ENCODE measurements at places on chromosomes 3 and 15.

DNA sequence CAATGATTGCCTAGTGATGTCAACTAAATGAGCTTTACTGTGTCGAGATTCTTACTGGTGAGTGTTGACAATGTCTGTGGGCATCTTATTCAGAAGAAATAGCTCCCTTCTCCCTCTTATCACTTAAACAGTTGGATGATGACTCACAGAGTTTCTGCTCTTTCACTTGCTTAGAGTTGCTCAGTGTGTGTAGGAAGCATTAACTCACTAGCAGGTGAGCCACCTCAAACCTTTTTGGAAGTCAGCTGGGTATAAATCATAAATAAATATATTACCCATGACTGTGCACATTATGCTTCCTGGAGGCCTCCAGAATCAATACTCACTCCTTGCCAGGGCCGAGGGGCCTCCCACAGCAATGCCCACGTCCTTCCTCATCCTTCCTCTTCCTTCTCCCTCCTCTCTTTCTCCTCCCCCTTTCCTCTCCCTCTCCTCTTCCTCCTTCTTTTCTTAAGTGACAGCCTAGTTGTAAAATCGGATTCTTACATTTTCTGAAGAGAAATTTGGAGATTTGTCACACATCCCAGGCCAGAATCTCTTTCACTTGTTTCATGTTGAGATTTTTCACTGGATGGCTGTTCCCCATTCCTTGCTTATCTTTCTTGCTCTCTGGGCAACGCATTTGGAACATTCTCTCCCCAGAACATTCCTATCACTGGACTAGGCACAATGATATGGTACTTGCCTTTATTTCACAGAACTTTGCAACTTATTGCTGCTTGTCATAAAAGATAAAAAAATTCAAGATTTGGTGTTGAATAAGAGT is 17.5 kb downstream of the SHC4 start:
- peak; percentile 67 for DNase-seq

GRCh38 chr3:87218560-87218959 is 8.5 kb upstream of the CHMP2B start:
- DNase-seq = no peak

DNA sequence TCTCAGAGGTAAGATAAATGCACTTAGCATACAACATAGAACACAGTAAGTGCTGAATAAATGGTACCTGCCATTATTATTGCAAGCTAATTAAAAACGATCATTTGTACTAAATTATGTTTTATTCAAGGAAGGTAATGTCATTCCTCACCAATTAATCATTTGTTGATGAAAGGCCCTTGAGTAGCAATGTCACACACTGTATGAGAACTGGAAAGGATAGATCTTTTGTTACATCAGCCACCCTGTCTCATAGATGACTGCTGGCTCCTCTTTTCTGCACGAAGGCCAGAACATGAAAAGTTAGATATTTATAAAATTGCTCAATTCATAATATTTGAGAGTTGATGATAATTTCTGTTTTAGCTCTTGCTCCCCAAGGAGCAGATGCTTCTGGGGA is 415.4 kb downstream of the RBMS3 start:
- no peak for DNase-seq

DNA sequence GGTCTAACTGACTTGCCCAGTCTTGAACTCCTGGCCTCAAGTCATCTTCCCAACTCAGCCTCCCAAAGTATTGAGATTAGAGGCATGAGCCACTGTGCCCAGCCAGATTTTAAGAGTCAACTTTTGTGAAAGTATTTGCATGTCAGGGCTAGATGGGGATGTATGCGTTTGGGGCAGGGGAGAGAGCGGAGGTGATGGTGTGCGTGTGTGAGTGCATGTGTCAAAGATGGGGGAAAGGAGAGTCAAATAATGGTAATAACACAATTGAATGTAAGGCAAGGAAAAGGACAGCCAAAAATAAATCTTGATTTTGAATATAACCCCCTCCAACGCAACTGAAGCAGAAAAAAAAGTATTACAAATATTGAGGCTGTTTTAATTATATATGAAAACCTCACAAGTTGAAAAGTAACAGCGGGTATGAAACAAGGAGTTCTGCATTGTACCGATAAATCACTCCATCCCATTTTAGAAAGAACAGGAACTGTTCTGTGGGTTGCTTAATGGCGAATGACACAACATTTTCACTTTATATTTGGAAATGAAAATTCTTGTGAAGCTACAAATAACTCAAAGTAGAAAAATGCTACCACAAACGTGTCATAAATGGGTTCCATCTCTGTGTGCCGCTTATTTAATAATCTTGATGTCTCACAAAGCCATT is 29.9 kb upstream of the LDHAL6B start:
- peak; percentile 27 for DNase-seq

DNA sequence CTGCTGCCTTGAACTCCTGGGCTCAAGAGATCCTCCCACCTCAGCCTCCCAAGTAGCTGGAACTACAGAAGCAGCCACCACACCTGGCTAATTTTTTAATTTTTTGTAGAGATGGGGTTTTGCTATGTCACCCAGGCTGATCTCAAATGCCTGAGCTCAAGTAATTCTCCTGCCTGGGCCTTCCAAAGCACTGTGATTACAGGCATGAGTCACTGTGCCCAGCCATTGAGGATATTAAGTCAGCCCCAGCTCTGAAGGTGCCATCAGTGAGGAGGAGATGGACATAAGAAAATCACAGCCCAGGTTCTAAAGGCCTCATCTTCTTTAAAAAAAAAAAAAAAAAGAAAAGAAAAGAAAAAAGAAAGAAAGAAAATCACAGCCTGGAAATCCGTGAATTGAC is 26.6 kb upstream of the PSTPIP1 start:
- no peak for DNase-seq

GRCh38 chr3:45154641-45155147 is 8.5 kb upstream of the CDCP1 start:
- DNase-seq = no peak

DNA sequence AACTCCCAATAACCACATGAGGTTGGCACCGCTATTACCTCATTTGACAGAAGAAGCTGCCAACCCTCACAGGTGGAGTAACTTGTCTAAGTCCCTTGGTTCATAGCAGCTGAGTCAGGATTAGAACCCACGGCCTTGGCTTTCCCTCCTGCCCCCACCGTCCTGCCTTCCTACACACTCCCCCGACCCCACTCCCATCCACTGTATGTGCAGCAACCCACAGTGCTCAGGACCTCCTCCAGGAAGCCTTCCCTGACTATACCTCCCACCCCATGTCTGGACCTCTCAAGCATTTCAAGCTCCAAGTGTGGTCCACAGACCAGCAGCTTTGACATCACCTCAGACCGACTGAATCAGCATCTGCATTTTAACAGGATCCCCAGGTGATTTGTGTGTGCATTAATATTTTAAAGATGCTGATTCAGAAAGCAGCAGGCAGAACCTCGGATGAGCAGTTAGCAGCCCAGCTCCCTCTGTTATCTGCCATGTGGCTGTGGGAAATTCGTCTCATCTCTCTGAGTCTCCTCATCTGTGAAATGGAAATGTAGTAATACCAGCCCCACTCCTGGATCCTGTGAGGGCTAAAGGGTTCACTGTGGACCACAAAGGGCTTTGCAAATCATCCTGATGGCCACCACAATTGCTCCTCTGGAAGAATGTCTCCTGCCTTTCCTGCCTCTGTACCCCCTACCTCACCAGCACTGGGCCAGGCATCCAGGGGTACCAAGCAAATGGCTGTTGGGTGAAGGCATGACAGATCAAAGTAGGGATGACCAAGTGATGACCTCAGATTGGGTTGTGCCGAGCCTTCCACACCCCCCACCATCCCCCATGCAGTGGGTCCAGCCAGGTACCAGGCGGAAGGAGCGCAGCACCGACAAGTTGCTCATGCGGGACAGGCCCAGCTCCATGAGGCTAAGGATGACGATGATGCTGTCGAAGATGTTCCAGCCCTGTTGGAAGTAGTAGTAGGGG is 62.7 kb downstream of the SCN5A start:
- no peak for DNase-seq

GRCh38 chr3:50171540-50172301 is 16.6 kb downstream of the SEMA3F start:
- DNase-seq = no peak

- peak; percentile 44 for DNase-seq
Measured at GRCh38 chr15:47184003-47184907, 533.0 kb upstream of the SEMA6D start.

DNA sequence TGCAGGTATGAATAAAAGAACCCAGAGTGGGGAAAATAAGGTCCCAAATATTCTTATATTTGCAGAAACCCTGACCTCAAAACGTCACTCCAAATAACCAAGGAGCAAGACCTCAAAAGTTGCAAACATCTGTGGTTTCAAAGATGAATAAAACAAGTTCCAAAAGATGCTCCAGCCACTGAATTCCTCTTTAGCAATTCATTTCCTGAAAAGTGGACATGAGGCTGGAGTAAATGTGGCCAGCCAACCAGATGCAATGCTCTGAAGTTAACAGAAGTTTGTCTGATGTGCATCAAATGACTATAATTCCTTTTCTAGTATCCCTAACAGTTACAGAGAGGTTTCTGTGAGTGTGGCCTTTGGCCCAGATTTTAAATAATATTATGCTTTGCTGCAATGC is 71.2 kb upstream of the WNT5A start:
- no peak for DNase-seq

DNA sequence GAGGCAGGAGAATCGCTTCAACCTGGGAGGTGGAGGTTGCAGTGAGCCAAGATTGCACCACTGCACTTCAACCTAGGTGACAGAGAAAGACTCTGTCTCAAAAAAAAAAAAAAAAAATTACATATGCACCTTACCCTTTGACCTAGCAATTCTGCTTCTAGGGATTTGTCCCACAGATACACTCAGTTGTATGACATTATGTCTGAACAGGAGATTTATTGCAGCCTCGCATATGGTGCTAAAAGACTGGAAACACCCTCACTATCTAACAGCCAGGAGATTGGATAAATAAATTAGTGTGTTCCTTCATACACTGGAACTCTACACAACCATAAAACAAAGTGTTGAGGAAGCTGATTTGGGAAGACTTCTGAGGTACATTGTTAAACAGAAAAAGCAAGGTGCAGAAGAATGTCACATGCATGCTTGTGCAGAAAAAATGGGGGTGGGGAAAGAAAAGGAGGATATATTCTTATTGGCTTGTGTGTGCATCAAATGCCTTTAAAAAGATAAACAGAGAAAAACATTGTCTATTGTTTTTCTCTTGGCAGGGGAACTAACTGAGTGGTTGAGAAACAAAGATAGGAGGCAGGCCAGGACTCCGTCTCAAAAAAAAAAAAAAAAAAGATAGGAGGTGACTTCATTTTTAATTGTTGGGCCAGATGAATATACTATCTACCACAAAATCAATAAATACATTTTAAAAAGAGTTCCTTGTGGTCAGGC is 30.9 kb downstream of the PPCDC start:
- peak; percentile 67 for DNase-seq

GRCh38 chr3:97430601-97431000 is 334.0 kb upstream of the ARL6 start:
- no peak for DNase-seq

- no peak for DNase-seq
Measured at GRCh38 chr3:194447161-194447560, 39.6 kb downstream of the ATP13A3 start.

- DNase-seq = no peak
Measured at GRCh38 chr3:33236005-33236404, 17.4 kb upstream of the SUSD5 start.

DNA sequence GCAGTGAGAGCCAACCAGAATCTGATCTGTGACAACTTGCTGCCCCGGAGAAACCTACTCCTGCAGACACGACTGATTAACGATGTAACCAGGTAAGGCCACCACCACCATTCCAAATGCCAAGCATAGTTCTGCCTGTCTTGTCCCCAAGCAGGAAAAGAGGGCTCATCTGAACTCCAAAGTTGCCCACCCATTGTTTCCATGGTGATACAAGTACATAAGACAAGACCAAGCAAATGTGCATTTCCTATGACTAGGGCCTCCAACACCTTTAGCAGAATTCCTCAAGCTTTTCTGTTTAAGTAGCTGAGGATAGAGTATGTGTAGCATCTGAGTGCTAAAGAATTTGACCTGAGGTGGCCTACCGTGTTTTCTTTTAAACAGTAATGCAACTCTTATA is 290.7 kb downstream of the RYR3 start:
- DNase-seq = no peak

DNA sequence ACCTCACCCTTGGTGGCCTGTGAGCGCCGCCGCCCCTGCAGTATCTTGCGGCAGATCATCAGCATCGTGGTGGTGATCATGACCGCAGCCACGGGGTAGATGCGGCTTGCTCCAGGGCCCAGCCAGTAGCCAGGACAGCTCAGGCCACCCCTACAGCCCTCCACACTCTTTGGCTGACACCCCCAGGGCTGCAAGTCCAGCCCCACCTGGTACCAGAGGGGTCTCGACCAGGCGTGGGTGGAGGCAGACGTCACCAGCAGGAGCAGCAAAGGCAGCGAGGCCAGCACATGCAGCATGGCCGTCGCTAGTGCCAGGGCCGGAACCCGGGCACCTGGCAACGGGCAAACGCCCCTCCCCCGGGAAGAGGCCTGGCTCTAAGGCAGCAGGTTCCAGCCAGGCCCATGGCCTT is at the start of gene TMEM89:
TSS of gene TMEM89 (minus strand) at position 309 of the 409 bp plus-strand sequence. CDS start at position 296, 13 bp downstream.
- no peak for DNase-seq

DNA sequence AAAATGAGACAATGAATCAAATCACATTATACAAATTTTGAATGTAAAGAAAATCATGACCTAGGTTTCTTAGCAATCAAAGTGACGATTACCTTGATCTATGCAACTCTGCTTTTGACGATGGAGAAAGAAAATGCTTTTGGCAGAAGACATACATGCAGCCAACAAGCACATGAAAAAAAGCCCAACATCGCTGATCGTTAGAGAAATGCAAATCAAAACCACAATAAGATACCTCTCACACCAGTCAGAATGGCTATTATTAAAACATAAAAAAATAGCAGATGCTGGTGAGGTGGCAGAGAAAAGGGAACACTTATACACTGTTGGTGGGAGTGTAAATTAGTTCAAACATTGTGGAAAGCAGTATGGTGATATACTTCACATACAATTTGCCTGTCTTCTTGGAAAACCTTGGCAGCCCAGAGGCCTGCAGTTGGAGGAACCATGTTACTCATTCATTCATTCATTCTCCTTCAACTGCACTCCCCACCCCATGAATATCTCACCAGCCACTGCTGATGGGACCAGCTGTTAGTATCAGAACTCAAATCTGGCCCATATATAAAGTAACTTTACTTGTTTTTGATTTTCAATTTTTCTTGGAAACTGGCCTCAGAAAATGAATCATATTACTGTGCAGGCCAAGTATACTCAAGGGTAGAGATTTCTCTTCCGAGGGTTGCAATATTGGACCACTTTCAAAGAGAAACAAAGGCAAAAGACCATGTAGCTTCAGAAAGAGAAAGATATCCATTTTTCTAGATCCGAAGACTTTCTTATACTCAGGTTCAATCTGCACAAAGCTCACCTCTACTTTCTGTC is 358.6 kb upstream of the ARHGEF26 start:
- no peak for DNase-seq

GRCh38 chr15:91231703-91232102 is 131.6 kb downstream of the SV2B start:
- DNase-seq = no peak

GRCh38 chr3:58608648-58609047 is 31.5 kb upstream of the FAM107A start:
- no peak for DNase-seq

GRCh38 chr15:75148280-75148679 is 53.4 kb upstream of the C15orf39 start:
- DNase-seq = no peak
